ENCODE measurements at places on chromosomes 16 and 17.

DNA sequence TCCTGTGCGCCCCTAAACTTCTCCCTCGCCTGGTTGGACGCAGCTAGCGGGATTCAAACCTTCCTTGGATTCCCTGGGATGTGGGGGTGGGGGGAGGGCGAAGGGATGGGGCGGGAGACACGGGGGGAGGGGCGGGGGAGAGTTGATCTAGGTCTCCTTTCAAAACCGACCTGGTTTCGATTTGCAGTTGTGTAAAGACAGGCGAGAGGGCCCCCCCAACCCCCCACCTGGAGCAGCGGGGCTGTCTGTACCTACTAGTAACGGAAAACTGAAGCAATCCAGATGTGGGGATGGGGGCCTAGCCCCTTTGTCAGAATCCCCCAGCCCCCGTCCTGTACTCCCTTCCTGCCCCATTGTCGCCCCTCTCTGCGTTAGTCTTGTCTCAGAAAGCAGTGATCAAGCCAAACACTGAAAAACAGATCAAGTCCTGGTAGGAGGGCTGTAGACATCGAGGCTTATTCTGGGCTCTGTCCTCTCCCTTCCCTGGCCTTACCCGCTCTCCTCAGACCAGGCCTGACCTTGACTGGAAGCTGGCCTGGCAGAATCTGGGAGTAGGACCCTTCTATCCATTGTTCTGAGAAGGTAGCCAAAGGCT, 902 bp downstream of the DLX4 start:
- no peak for DNase-seq

- DNase-seq: no peak
Measured at GRCh38 chr17:537133-537532, 177.5 kb downstream of the VPS53 start.

- DNase-seq: no peak
Measured at GRCh38 chr17:9456330-9456729, 119.3 kb downstream of the STX8 start.

- DNase-seq: no peak
Measured at GRCh38 chr17:33989361-33990148, 265.5 kb upstream of the CCL2 start.

DNA sequence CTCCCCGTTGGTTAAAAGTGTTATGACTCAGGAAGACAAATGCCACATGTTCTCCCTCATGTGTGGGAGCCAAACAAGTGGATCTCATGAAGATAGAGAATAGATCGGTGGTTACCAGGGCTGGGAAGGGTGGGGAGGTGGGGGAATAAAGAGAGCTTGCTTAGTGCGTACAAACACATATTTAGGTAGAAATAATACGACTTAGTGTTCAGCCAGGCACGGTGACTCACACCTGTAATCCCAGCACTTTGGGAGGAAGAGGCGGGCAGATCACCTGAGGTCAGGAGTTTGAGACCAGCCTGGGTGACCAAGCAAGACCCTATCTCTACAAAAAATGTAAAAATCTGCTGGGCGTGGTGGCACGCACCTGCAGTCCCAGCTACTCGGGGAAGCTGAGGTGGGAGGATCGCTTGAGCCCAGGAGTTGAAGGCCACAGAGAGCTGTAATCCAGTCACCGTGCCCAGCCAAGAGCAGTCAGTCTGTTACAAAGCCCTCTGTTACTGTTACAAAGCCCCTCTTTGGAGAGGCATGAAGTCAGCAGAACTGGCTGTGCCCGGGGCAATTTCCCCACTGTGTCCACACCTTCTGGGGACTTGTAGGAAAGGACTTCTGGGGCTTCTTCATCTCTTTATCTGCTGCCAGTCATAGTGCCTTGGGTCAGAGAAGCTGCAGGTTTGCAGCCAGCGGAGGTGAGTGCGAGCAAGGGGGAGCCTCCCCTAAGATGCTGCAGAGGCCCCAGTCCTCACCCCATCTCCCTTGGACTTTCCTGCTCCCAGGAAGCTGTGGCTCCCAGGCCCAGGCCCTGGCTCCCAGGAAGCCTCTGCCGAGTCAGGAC, 4.3 kb upstream of the ALDH3A1 start:
- DNase-seq: no peak

GRCh38 chr16:53703590-53704444, at the start of the genes FTO and RPGRIP1L:
Gene FTO, plus strand, starts transcription at chr16:53704156.
Gene RPGRIP1L, minus strand, starts transcription at chr16:53703859. Its CDS starts 3,136 bp downstream, at chr16:53700723.
- peak; percentile 99 for DNase-seq

DNA sequence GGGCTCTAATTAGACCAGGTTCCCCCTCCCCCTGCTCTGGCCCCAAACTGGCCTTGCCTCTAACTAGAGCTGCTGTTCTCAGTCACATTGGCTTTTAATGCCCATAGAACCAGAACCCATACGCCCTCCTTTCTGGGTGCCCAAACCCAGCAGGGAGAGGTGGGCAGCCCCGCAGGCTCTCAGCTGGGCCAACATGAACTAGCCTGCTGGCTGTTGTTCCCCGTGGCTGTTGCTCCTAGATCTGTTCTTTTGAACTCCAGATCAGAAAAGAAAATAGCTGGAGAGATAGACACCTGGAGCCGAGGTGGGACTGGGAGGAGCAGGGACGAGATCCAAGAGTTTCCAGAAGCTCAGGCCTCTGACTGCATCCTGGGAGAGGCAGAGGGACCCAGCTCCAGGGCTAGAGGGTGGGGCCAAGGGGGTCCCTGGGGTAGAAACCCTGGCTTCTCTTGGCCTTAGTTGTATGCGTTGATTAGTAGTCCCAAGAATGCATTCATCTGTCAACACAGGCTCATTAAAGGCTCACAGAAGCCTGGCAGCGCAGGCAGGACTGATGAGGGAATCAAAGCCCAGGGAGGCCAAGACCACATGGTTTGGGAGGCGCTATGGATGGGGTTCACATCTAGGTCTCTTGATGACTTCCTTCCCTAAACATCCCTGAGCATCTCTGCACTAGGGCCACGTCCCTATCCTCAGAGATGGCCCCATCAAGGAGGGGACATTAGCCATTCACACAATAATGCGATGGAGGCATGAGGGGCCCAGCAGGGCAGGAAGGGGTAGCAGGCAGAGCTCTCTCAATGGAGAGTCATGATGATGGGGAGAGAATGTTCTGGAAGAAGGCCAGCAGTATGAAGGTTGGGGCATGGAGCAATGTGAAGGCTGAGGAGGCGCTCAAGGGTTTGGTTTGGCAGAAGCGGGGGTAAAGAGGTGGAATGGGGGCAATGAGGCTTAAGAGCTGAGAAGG, 1.3 kb upstream of the CPSF4L start:
- DNase-seq: no peak

DNA sequence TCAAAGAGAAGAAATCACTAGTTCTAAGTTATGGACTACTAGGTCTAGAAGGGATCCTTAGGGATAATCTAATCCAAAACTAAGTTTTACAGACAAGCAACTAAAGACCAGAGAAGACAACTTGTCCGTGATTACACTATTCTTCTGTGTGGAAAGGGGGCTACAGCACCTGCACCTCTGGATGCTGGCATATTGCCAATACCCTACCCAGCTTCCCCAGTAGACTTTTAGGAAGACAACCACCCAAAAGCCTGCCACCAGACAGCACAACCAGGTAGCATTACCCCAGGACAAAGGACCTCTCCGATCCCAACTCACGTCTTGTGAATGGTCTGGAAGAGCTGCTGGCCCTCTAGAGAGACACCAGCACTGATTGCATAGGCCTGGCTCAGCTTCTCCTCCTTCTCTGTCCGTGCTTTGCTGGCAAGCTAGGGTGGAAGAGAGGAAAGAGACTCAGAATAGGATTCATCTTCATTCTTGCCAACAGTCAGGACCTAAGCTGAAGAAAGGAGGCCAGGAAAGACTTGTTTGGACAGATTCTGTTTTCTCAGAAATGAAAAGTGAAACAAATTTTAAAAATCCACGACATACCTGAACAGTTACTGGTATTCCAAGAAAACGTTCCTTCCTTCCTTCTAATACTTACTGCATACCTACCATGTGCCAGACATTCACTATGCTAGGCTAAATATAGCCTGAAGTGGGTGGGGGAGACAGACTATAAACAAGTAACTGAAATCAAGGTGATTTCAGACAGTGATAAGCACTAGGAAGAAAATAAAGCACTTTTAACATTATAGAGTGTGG, 25.3 kb upstream of the TMEM101 start:
- no peak for DNase-seq
